ENCODE measurements at places on chromosomes 5 and 9. TPM values are rescaled to one million over a fixed set of nuclear protein-coding genes. Genes with fewer than 3 reads are reported as not detected.

The NME5 gene
- 2.2 TPM for total RNA-seq

The ENTPD2 gene
- 0.66 TPM for total RNA-seq

The CD72 gene
- 0.52 TPM for total RNA-seq

The PIP5KL1 gene
- total RNA-seq, result not detected

DNA sequence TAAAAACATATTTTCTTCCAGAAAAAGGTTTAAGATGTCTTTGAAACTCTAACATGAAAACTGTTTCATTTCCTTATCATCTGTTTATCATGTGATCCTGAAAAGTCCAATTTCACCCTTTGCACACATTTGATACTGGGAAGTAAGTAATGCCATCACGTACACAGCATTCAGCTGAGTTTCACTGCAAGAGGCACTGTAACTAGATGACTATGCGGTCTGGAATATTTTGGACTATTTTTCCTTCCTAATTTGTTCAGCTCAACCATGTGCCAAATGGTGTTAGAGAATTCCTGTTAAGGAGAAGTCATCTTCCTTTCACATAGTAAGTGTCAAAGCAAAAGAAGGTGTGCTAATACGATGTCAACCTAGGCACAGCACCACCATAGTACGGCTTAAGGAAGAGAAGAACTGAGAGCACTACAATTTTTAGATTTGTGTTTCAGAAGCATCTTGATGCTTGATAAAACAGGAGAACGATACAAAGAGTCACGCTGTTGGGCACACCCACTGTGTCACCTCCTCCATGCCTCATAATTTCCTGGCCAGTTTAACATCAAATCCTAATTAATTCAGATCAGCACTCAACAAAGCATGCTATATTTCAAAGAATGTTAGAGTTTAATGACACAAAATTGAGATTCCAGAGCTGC is 77.5 kb downstream of the GNAQ start:
- no peak for DNase-seq

DNA sequence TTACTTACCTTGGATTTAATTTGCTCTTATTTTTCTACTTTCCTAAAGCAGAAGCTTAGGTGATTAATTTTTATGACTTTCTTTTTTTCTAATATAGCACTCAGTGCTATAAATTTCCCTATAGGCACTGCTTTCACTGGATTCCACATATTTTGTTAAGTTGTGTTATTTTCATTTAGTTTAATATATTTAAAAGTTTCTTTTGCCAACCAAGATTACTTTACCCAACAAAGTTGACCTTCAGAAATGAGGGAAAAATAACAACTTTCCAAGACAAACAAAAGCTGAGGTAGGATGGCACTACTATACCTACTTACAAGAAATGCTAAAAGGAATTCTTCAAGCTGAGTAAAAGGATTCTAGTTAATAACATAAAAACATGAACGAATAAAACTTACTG is 8.8 kb upstream of the IFNB1 start:
- no peak for DNase-seq

GRCh38 chr9:9846557-9846956 is 766.2 kb downstream of the PTPRD start:
- DNase-seq, result no peak

GRCh38 chr9:78575771-78576170 is 278.8 kb downstream of the PSAT1 start:
- DNase-seq, result no peak

- no peak for DNase-seq
Measured at GRCh38 chr9:6123416-6123815, 92.2 kb upstream of the IL33 start.

GRCh38 chr9:110048976-110049698 is 158.8 kb downstream of the C9orf152 start:
- DNase-seq, result no peak

- no peak for DNase-seq
Measured at GRCh38 chr9:124254261-124254682, 3.5 kb upstream of the NEK6 start.

GRCh38 chr5:5330728-5331452 is 91.6 kb upstream of the ICE1 start:
- no peak for DNase-seq

DNA sequence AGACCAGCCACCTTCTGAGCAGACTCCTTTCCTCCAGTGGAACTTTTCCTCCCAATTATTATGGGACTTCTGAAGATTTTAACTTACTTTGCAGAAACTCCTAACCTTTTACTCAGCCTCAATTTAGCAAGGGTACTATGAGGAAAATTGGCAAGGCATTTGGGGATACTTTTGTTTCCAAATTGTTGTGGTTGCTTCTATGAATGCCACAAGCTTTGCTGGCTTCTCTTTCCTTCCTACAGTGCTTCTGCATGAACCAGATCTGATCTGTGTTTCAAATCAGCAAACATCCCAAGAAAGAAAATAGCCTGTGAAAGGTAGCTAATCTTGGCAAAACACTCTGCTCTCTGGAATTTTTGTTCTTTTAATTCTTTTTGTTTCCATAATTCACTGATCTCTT is 57.3 kb upstream of the TAF11L2 start:
- DNase-seq, result no peak

- DNase-seq, result peak; percentile 93
Measured at GRCh38 chr9:104991144-104991953, 63.4 kb upstream of the ABCA1 start.

DNA sequence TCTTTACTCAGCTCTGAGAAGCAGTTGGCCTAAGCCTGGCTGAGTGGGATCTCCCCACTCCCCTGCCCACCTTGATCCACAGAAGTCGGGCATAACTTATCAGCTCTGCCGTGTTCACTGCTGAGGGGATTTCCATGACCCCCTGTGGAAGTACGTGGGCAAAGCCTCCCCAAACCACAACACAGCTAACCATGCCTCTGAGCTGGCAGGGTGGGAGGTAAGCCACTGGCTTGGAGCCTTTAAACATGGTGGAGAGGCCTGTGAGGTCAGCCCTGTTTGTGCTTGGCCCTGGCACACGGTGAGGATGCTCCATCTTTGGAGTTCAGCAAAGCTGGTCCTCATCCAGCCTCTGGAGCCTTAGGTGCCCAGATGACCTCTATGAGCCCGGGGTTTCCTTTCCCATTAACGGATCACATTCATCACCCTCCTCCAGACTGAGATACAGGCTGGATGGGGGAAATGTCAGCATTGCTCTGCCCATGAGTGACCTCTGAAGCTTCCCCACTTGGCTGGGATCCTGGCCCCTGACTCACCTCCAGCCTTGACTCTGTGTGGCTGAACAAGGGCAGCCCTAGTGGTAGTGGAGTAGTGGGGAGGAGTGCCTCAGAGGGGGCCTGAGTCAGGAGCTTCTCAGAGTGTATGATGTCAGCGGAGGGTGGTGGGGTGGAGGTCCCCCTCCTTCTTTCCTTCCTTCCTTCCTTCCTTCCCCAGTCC is 6.2 kb downstream of the PDLIM4 start:
- DNase-seq, result no peak

Data from heart right ventricle (tissue), 16 donors.